ENCODE measurements at places on chromosomes 4 and X. TPM values are rescaled to one million over a fixed set of nuclear protein-coding genes. Genes with fewer than 3 reads are reported as not detected.

Gene SERPINA7
- total RNA-seq = not detected

DNA sequence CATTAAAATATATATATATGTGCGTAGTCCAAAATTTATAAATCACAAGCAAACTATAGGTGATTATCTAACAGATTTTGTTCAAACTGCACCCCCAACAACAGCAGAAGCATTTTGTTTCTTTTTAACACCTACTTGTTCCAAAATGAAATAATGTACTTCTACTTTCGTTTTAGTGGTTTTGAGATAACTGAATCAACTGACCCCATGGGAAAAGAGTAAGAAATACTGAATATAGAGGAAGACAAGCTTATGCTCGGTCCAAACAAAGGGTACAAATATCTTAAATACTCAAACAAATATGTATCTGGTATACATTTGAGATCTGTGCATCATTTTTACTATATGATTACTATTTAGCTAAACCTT, 22.4 kb downstream of the MAP7D3 start:
- DNase-seq = no peak

GRCh38 chrX:72095370-72095769, 36.3 kb downstream of the RTL5 start:
- no peak for DNase-seq

GRCh38 chr4:85557016-85557901, 82.3 kb downstream of the ARHGAP24 start:
- no peak for DNase-seq

- no peak for DNase-seq
These were observed 96.9 kb upstream of the ZNF518B start for GRCh38 chr4:10554121-10554520.

DNA sequence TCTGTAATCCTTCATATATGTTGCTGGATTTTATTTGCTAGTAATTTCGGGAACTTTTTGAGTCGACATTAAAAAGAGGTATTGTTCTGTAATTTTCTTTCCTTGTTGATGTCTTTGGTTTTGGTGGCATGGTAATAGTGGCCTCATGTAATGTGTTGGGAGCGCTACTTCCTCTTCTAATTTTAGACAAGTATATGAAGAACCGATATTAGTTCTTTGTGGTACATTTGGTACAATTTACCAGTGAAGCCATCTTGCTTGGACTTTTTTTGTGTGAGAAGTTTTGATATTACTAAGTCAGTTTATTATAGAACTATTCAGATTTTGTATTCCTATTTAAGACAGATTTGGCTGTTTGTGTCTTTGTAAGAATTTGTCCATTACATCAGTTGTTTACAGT, 669.2 kb upstream of the AADAT start:
- DNase-seq = no peak

DNA sequence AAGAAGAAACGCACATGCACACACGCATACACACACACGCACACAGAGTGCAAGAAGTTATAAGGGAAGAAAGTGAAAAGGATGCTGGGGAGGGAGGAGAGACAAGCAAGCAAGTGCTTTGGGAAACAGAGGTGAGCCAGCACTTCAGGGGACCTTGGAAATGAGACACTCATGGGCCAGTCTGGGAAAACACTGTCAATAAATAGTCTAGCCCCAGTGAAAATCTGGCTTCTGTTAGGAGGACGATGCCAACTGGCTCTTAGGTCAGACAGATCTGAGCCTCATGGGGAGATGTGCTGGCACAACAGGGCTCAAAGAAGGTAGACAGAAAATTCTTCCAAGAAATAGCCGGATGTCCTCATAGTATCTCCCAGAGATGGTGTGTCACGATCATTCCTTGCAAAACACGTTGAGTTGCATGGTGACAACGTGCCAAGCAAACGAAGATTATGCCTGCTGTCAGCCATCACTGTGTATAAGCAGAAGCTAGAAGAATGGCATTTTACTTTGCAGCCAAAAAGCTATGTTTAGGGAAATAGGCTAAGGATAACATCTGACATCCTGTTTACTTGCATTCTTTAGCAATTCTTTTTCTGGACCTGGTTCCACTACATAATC, 557 bp upstream of the ARHGEF6 start:
- no peak for DNase-seq

- DNase-seq = no peak
These were observed 512.8 kb downstream of the ANKRD50 start for GRCh38 chr4:124199755-124200154.

DNA sequence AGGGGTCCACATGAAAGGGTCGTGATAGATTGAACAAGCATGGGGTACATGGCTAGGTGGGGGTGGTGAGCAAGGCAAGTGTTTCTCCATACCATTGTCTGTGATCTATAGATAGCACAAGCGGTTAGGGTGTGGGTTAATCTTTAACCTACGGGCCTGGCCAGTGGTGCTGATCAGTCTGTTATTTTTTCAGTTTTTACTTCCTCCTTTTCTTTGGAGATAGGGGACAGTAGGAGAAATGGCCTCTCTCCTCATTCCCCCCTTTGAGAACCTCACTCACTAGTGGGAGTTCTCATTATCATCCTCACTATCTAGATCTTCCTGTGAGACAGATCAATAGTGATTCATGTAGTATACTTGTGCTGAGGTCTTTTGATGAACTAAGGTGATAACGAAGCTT, 16.2 kb upstream of the GPKOW start:
- no peak for DNase-seq

Gene KLHL13
- total RNA-seq = 5.3 TPM

DNA sequence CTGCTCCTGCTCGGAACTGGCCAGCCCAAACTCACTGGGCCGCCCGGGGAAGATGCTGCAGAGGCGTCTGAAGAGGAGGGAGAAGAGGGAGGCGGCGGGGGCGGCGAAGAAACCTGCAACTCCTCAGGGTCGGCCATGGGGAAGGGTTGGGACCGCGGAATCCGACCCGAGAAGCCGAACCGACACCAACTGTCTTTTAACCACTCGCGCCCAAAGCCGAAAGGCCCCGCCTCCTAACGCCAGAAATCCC, at the start of gene C4orf46:
Gene C4orf46 (minus strand): TSS at position 223 of the 250 bp plus-strand sequence. CDS start 86 bp downstream, at position 137.
- no peak for DNase-seq

DNA sequence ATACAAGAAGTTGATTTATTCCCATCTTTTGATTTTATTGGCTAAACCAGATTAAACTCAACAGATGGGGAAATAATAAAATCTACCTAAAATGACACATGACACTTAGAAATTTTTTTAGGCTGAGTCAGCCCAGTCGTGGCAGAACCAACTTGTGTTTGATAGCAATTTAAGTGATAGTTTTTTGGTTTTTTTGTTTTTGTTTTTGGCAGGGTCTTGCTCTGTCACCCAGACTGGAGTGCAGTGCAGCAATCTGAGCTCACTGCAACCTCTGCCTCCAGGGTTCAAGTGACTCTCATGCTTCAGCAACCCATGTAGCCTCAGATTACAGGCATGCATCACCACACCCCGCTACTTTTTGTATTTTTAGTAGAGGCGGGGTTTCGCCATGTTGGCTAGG, 370.3 kb upstream of the NOCT start:
- no peak for DNase-seq

DNA sequence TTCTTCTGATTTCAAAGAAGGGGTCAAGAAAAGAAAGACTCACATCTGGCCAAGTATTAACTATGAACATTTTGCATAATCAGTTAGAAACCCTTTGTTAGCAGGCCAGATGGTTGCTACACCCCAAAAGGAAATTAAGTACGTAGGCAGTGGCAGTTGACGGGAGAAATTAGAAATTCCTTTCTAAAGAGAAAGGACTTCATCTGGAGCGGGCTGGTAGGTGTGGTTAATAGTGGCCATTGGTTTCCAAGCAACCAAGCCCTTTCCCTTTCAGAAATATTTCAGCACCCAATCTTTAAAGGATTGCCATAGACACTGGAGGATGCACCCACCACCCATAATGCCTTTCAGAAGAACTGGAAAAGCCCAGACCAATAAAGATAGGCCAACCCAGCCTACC, 235.7 kb upstream of the LDB2 start:
- no peak for DNase-seq

Gene RHOH
- 7.3 TPM for total RNA-seq

GRCh38 chrX:7950865-7951264, 23.7 kb upstream of the PNPLA4 start:
- no peak for DNase-seq

GRCh38 chrX:21674430-21675186, 16.5 kb upstream of the KLHL34 start:
- no peak for DNase-seq

Gene MAGEA2B
- not detected for total RNA-seq

Gene PRKG2
- total RNA-seq = 3.3 TPM

GRCh38 chr4:98261405-98262291, 464 bp downstream of the RAP1GDS1 start:
- DNase-seq = no peak

GRCh38 chr4:87973283-87974169, 2.0 kb upstream of the SPP1 start:
- peak; percentile 83 for DNase-seq

DNA sequence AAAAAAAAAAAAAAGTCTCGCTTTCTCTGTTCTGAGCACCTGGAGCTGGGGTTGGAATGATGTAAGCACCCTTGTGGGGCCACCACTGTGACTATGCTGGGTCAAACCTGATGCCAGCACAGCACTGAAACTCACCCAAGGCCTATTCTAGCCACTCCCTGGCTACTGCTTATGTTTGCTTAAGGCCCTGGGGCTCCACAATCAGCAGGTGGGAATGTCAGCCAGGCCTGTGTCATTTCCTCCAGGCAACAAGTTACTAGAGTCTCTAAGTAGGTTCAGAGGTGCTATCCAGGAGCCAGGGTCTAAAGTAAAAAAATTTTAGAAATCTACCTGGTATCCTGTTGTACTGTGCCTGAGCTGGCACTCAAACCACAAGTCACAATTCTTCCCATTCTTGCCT, 1306.8 kb downstream of the STIM2 start:
- DNase-seq = no peak

GRCh38 chr4:87632469-87632868, 17.6 kb upstream of the DMP1 start:
- no peak for DNase-seq

- no peak for DNase-seq
These were observed 59.4 kb upstream of the GRPR start for GRCh38 chrX:16063921-16064320.

DNA sequence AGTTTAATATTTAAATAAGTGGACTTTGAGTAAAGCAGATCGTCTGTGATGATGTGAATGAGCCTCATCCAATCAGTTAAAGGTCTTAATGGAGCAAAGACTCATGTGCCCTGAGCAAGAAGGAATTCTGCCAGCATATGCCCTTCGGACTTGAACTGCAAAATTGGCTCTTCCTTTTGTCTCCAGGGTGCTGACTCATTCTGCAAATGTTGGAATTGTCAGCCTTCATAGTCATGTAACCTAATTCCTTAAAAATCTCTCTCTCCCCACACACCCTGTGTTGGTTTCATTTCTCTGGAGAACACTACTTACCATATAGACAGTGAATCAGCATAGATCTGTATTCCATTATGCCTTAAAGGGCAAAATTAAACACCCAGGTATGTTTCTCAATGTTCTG, 609.8 kb upstream of the GALNTL6 start:
- DNase-seq = peak; percentile 7

GRCh38 chrX:27619975-27620374, 29.8 kb downstream of the DCAF8L2 start:
- DNase-seq = peak; percentile 16

- DNase-seq = no peak
These were observed at the start of gene PPEF1 for GRCh38 chrX:18707426-18708049. PPEF1 (plus strand) TSS chrX:18707645; CDS start chrX:18707781, 136 bp downstream.

Gene CLDN34
- not detected for total RNA-seq

Gene TCEAL6
- total RNA-seq = not detected

GRCh38 chr4:53186714-53187358, 179.0 kb downstream of the SCFD2 start:
- no peak for DNase-seq

- DNase-seq = no peak
These were observed 69.3 kb downstream of the BMP2K start for GRCh38 chr4:78845472-78845871.

Gene GPAT3
- total RNA-seq = 80.5 TPM

GRCh38 chr4:85423431-85423830, 51.5 kb upstream of the ARHGAP24 start:
- DNase-seq = no peak

- no peak for DNase-seq
These were observed 56.4 kb downstream of the CXorf58 start for GRCh38 chrX:23964191-23964590.

GRCh38 chrX:38704146-38704882, 96.9 kb upstream of the MID1IP1 start:
- DNase-seq = no peak

Gene PPARGC1A
- total RNA-seq = 2.0 TPM

Gene GABRB1
- not detected for total RNA-seq

- DNase-seq = no peak
These were observed 510.1 kb upstream of the AADAT start for GRCh38 chr4:170599894-170600293.

Gene SPATA4
- total RNA-seq = not detected

Gene RRH
- not detected for total RNA-seq

GRCh38 chrX:134025986-134026545, 40.7 kb upstream of the GPC3 start:
- no peak for DNase-seq

Gene PLP2
- total RNA-seq = 238 TPM

GRCh38 chrX:71170660-71171059, 26.0 kb downstream of the NLGN3 start:
- no peak for DNase-seq

DNA sequence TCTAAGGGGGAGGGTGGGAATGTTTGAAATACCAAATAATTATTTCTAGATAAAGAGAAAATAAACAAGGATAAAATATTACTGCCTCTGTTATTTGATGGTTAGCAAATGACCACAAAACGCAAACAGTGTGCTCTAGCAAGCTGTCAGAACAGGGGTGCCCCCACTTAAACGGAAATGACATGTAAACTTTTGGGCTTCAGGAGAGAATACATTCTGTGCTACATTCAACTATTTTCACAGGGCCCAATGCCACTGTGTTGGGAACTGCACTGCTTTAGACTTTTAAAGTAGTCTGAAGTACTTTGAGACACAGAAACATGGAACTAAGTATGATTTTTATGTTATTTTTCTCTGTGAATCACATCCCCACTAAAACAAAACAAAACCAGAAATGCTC, 14.1 kb downstream of the CD40LG start:
- DNase-seq = no peak

DNA sequence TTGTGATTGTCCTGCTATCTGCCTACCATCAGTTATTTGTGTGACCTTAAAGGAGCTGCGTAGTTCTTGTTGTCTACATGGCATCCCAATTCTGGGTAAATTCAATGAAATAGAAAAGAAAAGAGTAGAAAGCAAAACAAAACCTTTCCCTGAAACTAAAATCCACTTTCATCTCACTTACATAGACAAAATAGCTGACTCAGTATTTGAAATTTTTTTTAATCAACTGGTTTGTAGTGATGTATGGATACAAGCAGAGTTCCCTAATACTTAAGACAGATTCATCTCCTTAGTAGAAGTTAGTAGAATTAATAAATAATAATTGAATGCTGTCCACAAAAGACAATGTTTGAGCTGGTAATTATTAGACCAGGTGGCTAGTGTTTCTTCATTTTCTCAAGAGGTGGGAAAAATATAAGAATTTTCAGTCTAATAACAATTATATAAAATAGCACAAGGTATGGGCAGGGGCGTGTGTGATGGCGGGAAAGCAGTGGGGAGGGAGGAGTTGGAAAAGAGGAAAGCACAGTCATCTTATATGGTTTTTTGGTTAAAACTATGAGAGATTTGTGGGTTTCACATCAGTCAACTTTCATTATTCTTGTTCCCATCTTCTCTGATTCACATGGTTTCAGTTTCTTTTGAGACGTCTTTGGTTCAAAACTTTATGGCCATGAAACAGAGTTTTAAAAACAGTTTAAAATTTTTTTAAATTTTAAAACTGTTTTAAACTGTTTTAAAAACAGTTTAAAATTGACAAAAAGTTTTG, 275.2 kb downstream of the SPRY1 start:
- no peak for DNase-seq

Data from NCI-H460 (cell line).